ENCODE measurements at places on chromosomes 3 and 15.

DNA sequence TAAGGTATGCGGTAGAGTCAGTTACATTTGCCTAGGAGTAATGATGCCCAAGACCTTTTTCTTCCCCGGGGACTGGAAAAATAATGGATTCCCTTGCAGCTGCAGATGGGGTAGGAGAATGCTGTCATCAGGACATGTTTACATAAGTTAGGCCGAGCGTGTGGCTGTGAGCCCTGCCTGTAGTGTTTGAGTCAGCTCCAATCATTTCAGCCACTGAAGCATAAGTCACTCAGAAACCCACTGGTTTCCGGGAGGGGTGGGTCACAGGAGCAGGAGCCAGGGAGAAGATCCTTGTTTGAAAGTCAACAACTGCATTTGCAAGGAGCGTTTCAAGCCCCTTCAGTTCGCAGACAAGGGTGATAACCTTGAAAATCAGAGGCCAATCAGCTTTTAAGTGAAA lies 562.3 kb downstream of the MCTP2 start:
- no peak for DNase-seq

- DNase-seq = no peak
Observed at GRCh38 chr3:106332884-106333283, 464.1 kb upstream of the CBLB start.

GRCh38 chr15:91593653-91594052 lies 259.9 kb upstream of the SLCO3A1 start:
- no peak for DNase-seq

- peak; percentile 20 for DNase-seq
Observed at GRCh38 chr3:157865352-157866000, 240.7 kb downstream of the SHOX2 start.

DNA sequence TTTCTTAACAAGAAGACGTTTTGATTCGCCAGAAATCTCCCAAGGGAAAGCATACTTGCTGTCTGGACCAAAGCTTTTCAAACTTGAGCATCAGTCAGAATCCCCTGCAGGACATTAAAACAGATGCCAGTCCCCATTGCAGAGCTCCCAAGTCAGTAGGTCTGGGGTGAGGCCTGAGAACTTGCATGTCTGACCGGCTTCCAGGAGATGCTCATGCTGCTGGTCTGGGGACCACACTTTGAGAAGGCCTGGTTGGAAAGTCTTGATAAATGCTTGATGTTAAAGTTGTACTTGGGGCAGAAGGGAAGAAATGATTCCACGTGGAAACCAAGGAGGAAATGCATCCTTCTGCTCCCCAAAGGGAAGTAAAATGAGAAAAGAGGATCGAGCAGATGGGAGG lies 24.3 kb upstream of the CAV3 start:
- no peak for DNase-seq

DNA sequence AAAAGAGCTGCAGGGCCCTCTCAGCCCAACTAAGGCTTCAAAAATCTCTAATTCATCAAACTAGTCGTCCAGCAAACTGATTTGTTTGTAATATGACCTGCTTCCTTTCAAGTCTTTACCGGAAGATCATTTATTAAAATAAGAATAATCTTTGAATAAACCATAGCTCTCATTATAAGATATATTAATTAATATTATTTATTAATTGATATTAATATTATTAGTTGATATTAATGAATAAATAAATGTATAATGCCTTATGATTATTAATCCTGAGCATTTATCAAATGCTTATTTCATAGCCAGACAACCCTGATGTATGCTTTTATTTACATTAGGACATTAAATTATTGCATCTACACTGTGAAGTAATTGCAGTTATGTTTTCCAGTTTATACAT lies 550.7 kb upstream of the ALCAM start:
- no peak for DNase-seq

GRCh38 chr3:142844339-142844977 lies 44.4 kb downstream of the PCOLCE2 start:
- DNase-seq = no peak

- no peak for DNase-seq
Observed at GRCh38 chr3:1262246-1262645, 169.4 kb downstream of the CNTN6 start.

- no peak for DNase-seq
Observed at GRCh38 chr3:169345662-169346331, 317.7 kb downstream of the MECOM start.

DNA sequence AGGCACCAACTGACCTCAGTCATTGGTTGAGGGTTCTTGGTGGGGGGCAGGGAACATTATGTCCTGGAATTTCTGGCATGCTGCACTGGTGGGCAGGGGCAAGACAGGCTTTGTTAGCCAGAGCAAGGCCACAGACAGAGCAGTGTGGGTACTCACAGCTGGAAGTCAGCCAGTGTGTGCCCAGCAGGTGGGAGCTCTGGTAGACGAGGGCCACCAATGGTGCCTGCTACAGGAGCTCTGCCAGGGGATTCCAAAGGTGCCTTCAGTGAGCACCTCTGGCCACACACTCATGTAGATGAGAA lies 31.3 kb downstream of the CYP8B1 start:
- DNase-seq = no peak

DNA sequence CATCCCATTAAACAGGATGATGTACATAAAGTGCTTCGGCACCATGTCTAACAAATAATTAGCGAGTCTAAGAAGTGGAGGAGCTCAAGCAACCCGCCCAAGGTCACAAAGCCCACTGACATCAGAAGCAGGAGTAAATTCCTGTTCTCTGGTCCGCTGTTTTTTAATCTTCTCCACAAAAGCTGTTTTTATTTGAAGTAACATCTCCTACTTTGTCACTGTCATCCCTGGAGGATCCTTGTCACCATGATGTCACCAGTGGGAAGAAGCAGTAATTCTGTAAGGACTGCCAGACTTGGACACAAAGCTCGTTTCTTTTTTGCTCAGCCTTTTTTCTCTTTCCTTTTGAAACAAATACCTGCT lies 216.2 kb downstream of the STT3B start:
- no peak for DNase-seq

GRCh38 chr3:183013856-183014255 lies 33.5 kb upstream of the DCUN1D1 start:
- DNase-seq = no peak

DNA sequence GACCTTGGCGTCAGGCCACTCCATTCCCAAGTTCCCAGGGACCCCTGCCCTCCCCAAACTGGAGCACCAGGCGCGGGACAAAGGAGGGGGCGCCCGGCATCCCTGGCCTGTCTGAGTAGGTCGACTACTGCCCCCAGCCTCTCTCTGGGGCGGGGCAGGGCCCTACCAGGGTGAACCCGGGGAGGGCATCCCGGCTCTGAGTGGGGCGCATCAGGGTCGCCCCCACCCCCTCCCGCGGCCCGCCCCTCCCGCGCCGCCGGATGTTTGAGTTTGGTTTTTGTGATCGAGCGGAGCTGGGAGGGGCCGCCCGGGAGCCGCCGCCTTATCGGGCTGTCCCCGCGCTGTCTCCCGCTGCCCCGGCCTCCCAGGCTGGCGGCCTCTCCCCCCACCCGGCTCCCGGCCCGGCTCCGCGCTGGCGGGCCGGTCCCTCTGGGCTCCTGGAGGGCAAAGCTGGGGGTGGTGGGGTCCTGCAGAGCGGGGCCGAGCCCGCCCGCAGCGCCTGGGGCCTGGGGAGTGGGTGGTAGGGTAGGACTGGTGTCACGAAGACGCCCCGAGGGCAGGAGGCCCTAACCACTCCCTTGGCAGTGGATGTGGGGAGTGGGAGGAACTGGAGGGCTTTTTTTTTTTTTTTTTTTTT lies 47.2 kb upstream of the SMAD6 start:
- no peak for DNase-seq

GRCh38 chr3:77939726-77940125 lies 899.8 kb downstream of the ROBO2 start:
- no peak for DNase-seq

DNA sequence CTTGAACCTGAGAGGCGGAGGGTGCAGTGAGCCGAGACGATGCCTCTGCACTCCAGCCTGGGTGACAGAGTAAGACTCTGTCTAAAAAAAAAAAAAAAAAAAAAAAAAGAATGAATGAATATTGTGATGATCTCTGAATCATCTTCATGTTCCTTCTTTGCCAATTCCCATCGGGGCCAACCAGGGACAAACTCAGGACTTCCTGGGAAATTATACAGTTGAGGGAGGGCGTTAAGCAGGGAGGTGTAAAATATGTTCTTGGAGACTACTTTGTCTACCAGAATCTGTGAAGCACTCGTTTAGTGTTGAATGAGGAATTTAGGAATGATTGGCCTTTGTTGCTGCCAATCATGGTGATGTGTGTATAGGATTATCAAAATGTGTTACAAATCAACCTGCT lies 210.6 kb downstream of the PTPRG start:
- no peak for DNase-seq

DNA sequence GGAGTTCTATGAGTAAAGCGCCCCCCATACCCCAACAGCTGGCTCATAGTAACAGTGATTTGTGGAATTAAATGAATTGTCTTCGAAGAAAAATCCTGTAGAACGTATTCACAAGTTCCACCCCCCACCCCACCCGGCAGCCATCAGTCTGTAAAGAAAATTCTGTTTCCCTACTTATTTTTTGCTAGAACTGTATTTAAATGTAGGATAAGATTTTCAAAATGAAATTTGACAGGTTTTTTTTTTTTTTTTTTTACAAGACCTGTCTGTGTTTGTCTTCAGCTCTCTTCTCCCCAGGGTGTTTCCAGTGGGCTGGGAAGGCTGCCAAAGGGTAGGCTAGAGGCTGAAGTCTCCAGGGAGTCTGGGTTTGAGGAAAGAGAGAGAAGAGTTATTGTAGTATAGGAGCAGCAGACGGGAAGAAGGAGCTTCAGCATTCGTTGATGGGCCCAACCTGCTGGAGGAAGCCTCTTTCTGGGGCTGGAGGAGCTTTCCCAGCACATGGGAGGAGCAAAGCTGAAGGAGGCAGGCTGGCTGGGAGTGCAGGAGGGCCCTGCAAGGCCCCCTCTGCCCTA lies 130.6 kb upstream of the SEMA6D start:
- no peak for DNase-seq

DNA sequence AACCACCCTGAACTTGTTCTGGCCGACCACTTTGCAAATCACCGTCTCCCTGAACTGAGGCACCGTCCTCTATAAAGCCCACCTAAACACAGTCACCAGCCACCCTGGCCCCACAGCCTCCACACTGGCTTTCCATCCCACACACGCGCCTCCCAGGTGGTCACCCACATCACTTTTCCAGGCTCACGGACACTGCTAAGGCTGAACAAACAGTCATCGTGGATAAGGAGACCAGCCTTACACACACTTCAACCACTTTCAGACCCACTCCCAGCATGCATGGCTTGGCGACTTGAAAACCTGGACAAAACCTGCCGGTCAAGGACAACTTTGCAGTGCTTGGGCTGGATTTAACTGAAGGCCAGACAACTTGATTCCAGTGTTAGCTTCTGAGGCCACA lies 8.4 kb downstream of the CHSY1 start:
- no peak for DNase-seq

GRCh38 chr15:34116620-34117019 lies 14.7 kb downstream of the PGBD4 start:
- DNase-seq = no peak

DNA sequence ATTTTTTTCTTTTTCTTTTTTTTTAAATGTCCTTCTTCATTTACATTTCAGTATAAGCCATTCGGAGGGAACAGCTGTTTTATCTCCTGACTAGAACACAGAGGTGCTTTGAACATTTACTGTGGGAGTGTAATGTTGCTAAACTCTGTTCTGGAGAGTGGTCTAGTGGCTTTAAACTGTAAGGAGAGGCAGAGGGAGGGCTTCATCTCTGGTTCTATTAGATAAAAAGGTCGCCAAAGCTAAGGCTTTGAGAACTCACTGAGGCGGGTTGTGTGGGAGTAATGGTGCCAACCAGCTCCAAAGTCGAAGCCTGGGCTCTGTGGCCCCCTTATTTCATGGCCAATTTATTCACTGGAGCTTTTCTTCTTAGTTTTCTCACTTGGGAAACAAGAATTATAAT lies 133.2 kb downstream of the ANXA2 start:
- DNase-seq = no peak

DNA sequence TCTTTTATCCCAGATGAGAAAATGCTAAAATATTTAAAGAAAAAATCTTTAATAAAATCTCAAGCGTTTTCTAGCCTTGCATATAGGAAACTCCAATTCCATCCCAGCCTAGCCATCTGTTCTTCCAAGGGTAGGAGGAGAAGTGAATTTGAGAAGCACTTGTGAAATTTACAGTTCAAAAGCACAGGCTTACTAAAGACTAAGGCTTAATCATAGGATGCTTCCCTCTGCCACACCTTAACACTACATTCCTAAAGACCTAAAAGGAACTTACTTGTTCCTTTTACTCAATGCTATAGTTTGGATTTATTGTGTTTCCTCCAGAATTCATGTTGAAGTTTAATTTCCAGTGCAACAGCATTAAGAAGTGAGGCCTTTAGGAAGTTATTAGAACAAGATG lies 764.8 kb upstream of the CADM2 start:
- no peak for DNase-seq
